Activated T-cell treated with anti-CD3 and anti-CD28 coated beads for 4 hours (primary cell): ENCODE measurements at places on chromosomes 6 and 20.

DNA sequence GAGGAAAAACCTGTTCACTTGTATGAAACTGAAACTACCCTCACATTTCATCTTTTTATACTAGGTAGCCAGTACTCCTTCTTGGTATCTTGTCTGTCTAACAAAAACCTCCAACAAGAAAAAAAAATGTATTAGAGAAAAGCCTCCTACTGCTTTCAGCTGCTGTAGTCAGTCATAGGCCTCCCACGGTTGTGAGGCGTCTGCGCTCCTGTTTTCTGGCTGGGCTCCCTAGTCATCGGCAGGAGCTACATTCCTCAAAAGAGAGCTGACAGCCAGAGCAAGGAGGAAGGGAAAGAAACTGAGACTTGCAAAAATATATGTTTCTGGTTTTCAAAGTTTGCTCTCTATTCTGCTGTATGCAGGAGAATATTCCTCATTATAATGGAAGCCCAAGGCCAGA, 517.0 kb downstream of the LMBRD1 start:
- DNase-seq, result no peak

- no peak for DNase-seq
Observed at GRCh38 chr6:42805297-42805861, 23.5 kb downstream of the BICRAL start.

DNA sequence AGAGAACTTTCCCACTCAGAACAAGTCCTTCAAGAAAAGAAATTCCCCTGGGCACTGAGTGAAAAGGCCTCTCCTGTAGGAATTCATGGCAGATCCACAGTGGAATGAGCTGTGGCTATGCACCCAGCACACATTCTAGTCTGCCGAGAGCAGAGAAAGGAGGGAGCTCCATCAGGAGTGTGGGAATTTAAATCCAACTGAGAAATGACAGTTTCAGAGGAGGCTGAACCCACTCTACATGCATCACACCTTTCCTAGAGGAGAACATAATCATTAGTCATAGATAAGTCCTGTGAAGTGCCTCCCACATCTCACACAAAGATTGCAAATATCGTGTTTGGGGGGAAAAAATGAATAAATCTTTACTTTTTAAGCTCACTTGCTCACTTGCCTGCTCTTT, 530.2 kb upstream of the HTR1E start:
- DNase-seq, result no peak

- DNase-seq, result no peak
Observed at GRCh38 chr6:44051515-44051914, 75.7 kb downstream of the MRPL14 start.

DNA sequence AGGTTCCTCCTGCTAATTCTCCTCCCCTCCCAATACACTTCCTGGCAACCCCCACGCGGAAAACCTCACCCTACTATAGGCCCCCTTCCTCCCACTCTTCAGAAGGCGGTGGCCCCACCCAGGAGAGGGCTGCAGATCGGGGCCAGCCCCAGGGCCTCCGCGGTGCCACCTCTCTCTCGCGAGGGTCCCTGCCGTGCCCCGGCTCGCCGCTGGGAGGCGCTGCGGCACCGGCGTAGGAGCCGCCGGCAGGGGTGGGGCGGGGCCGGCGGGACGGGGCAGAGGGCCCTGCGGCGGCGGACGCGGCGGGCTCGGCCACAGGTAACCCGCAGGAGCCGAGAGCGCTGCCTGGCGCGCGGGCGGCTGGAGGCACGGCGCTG, at the start of gene ANKRD6:
TSS of gene ANKRD6 (plus strand) at position 278 of the 377 bp plus-strand sequence. CDS start 133,825 bp downstream, outside the sequence.
- DNase-seq, result peak; percentile 85

- no peak for DNase-seq
Observed at GRCh38 chr6:106530502-106530901, 98.8 kb downstream of the RTN4IP1 start.

- DNase-seq, result no peak
Observed at GRCh38 chr6:20426177-20427082, 24.8 kb downstream of the E2F3 start.

DNA sequence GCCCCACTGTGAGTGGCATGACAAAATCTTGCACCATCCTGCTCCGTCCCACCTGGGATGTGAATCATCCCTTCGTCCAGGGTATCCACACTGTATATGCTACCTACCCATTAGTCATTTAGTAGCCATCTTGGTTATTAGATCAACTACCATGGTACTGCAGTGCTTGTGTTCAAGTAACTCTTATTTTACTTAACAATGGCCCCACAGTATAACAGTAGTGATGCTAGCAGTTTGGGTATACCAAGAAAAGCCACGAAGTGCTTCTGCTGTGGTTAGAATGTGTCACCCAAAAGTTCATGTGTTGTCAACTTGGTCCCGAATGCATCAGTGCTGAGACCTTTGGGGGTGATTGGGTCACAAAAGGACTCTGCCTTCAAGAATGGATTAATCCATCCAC, 11.7 kb downstream of the OSER1 start:
- DNase-seq, result no peak

GRCh38 chr20:6347916-6348315, 225.1 kb upstream of the FERMT1 start:
- no peak for DNase-seq

DNA sequence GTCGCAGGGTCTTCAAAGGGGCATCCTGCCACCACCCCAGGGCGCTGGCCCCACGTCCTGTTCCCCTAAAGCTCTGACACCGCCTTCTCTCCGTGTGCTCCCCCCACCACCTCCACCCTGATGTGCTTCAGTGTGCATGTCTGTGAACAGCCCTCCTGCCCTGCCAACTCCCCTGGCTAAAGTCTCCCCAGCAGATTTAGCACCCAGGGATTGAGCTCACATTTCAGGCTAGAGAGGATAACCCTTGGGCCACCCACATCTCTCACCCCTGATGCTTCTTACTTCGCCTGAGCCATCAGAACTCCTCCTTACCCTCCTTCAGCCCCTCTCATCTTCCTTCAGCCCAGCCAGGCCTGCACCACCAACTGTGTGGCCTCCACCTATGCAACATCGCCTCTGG, 7.5 kb downstream of the TMEM151B start:
- no peak for DNase-seq

DNA sequence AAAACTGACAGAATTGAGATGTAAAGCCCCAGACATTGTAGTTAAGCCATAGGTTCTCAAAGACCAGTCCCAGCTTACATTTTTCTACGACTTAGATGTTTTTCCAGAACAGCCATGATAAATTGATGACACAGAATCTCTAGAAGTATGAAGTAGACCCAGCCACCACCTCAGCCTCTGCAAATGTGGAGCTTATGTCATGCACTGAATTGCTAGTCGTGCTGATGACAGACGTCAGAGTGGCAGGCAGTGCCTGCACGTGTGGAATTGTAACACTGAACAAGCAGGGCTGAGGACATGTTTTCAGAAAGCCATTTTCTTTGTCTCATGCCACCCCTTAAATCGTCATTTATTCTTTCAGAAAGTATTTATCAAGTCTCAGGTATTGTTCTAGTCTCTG, 72.4 kb upstream of the TMEM181 start:
- no peak for DNase-seq

GRCh38 chr6:127950566-127951145, 49.8 kb upstream of the THEMIS start:
- DNase-seq, result no peak

DNA sequence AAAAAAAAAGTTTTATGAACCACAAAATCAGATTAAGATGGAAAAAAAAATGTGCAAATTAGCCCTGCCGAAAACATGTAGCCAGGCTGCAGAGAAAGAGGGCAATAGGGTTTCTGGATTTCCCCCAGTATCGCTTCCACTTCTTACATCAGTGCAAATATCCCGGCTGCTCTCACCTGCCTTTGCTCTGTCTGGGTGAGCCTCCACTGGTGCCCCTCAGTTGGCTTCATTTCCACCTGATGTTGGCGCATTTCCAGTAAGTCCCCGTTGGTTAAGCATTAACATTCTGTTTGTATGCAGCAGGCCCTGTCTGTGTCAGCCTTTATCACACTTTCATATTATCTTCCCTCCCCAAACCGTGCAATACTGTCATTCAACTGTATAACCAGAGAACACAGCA, 215.1 kb downstream of the CBLN4 start:
- DNase-seq, result no peak

- no peak for DNase-seq
Observed at GRCh38 chr6:150313781-150314180, 55.0 kb upstream of the IYD start.

- peak; percentile 29 for DNase-seq
Observed at GRCh38 chr20:43448748-43449535, 8.8 kb upstream of the SRSF6 start.

- DNase-seq, result no peak
Observed at GRCh38 chr20:60249436-60249835, 291.2 kb downstream of the CDH26 start.

DNA sequence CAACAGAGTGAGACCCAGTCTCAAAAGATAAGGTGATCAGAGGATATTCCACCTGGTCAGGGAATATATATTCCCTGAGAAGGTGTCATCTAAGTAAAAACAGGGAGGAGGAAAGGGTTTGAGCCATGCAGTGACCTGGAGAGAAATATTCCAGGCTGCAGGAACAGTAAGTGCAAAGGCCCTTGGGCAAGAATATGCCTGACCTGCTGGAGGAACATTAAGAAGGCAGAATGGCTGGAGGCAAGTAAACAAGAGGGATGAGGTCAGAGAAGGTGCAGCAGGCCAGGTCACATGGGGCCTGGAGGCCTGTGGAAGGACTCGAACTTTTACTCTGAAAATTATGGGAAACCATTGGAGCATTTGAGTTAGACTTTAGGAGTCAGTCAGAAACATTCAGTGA, 6.7 kb downstream of the DEF6 start:
- no peak for DNase-seq

DNA sequence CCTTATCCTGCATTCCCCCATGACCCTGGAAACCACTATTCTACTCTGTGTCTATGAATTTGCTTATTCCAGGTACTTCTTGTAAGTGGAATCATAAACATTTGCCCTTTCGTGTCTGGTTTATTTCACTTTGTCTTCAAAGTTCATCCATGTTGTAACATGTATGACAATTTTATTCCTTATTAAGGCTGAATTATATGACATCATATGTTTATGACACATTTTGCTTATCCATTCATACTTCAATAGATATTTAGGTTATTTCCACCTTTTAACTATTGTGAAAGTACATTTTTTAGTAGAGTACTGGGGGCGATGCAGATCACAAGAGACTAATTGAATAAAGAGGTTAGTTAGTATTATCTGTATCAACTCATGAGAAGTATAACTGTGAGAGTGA, 591.6 kb downstream of the UTRN start:
- DNase-seq, result no peak

DNA sequence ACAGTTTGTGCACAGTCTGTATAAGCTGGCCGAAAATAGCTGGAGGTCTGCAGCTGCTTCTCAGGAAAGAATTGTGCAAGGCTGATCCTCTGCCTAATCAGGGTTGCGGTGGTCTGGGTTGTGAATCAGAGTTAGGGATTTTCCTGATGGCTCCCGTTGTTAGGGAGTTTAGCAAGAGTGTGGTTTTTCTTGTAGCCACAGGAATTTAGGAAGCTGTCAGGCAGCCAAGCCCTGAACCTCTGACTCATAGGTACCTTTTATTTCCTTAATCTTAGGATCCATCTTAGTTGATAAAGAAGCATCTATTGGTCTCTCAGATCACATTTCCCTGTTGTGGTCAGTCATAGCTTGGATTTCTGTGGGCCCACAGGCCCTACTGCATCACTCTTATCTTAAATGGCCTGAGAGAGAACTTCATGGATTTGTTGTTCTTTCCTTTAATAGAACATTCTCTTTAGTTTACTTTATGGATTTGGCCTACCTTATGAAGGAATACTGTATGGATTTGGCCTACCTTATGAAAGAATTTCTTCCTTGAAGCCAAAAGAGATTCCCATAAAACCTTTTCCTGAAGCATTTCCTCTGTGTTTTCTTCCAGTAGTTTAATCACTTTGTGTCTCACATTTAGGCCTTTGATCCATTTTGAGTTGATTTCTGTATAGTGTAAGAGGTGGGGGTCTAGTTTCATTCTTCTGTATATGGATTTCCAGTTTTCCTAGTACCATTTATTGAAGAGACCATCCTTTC, 10.3 kb downstream of the KIF25 start:
- no peak for DNase-seq

- DNase-seq, result no peak
Observed at GRCh38 chr6:125930765-125931418, 25.7 kb upstream of the HINT3 start.

DNA sequence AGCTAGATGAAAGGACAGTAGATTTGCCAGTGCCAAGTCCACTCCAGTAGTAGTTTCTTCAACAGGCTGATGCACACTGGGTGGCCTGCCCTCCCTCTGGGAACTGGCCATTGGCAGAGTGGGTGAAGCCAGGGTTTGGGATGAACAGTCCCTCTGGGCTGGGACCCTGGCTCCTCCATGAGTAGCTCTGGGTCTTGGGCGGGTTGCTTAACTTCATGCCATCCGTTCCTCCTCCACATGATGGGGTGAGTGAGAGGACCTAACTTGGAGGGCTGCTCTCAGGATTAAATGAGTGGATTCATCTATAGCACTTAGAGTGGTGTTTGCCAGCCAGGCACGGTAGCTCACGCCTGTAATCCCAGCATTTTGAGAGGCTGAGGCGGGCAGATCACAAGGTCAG, 47.2 kb downstream of the PLAGL2 start:
- no peak for DNase-seq

GRCh38 chr6:7726416-7727085, 652 bp downstream of the BMP6 start:
- DNase-seq, result no peak

DNA sequence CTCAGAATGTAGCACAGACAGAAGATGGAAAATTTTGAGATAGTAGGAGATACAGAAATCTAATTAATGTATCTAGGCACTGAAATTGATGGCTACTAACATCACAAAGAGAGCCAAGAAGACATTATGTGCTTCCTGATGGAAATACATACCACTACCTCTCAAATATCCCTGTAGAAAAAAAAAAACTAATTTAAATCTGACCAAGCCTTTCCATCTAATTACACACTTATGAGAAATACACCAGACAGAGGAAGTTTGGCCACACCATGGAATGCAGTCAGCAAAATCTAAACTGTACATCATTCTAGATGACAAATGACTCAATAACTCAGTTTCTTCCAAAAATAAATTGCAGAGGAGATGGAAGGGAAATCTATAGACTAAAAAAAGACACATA, 18.9 kb downstream of the VPS52 start:
- no peak for DNase-seq

GRCh38 chr6:25832670-25833069, 818 bp upstream of the SLC17A1 start:
- DNase-seq, result no peak

DNA sequence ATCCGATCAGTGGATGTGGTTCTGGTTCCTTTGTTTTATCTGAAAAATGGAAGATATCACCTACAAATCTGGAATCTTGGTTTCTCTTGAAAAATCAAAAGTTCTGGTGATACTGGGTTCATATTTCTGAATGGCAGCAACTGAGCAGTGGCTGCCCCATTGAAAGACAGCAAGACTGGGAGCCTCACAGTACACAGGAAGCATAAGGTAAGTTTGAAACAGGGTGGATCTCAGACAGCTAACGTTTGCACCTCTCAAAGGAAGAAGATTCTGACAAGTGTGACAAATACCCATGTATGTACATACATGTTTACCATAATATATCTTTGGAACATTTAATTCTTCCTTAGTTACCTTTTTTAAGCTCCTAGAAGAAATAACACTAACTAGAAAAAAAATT, at the start of gene SAMD3:
TSS of gene SAMD3 (minus strand) at position 177 of the 400 bp plus-strand sequence. CDS start 7,678 bp downstream, outside the sequence.
- DNase-seq, result no peak
